ENCODE measurements at places on chromosomes 16 and 17.

DNA sequence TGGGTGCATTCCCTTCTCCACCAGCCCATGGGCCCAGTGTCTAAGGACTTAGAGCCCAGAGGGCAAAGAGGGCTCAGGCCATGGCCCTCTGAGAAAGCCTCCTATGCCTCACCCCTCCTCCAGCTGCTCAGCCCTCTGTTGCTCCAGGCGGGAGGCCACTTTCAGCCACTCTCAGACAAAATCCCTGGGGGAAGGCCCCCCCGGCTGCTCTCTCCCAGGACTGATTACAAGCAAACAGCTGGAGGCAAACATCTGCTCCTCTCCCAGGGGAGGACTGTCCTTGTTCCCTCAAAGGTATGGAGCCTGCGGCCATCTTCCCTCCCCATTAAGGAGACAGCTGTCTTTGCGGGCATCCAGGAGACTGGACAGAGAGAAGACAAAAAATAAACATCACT, 54.9 kb upstream of the DLX4 start:
- DNase-seq: peak; percentile 38

GRCh38 chr16:29821643-29822115, 1.4 kb downstream of the MVP start:
- no peak for DNase-seq

DNA sequence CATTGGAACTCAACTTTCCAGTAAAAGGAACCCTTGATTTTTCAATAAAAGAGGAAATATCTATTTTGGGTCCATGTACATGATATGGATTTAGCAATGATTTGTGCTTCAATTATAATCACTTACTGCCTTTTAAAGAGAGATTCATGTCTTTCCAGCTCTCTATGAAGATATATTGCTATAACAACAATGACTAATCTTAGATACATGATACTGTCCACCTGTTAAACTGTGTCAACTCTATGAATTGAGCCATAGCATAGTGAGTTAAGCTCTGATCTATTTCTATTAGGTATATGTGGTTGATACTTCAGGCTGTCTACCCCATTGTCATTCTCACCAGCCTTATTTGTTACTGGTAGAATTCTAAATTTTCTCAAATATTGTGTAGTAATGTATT, 15.0 kb upstream of the MPHOSPH6 start:
- no peak for DNase-seq

DNA sequence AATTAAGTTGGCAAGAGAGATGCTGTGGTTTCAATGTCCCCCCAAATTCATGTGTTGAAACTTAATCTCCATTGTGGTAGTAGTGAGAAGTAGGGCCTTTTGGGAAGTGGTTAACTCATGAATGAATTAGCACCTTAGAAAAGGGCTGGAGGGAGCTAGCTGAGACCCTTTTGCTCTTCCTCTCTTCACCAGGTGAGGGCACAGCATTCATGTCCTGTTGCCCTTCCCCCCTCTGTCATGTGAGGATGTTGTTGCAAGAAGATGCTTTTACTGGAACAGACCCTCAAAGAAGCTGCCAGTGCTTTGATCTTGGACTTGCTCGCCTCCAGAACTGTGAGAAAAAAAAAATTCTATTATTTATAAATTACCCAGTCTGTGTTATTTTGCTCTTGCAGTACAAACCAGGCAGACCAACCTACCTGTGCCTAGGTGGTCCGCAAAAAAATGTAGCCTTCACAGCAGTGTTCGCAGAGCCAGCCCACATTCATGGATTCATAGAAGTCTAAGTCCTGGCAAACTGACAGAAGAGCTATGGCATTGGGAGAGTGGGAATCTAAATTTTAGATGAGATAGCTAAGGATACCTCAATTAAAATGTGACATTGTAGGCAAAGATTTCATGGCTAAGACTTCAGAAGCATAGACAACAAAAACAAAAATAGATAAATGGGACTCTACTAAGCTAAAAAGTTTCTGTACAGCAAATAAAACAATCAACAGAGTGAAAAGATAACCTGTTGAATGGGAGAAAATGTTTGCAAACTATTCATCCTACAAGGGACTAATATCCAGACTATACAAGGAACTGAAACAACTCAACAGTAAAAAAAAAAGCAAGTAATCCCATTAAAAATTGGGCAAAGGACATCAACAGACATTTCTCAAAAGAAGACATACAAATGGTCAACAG, 32.0 kb upstream of the ABCA5 start:
- DNase-seq: no peak

DNA sequence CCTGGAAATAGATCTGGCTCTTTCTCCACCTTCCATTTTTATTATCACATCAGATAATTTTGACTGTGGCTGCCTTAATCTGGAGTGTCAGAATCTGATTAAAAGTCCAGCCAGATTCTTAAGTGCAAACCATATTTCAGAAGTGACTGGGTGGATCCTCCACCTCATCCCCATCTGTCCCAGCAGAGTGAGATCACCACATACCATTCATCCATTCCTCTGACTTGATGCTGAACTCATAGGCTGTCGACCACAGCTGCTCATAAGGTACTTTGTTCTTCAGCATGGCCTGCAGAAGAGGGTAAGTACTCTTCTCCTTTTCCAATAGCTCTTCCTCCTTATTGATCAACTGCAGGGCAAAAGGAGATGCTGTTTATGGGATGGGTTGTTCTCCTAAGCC, 53.5 kb downstream of the DNAH3 start:
- DNase-seq: no peak

GRCh38 chr16:75099738-75100602, 16.6 kb downstream of the LDHD start:
- no peak for DNase-seq

DNA sequence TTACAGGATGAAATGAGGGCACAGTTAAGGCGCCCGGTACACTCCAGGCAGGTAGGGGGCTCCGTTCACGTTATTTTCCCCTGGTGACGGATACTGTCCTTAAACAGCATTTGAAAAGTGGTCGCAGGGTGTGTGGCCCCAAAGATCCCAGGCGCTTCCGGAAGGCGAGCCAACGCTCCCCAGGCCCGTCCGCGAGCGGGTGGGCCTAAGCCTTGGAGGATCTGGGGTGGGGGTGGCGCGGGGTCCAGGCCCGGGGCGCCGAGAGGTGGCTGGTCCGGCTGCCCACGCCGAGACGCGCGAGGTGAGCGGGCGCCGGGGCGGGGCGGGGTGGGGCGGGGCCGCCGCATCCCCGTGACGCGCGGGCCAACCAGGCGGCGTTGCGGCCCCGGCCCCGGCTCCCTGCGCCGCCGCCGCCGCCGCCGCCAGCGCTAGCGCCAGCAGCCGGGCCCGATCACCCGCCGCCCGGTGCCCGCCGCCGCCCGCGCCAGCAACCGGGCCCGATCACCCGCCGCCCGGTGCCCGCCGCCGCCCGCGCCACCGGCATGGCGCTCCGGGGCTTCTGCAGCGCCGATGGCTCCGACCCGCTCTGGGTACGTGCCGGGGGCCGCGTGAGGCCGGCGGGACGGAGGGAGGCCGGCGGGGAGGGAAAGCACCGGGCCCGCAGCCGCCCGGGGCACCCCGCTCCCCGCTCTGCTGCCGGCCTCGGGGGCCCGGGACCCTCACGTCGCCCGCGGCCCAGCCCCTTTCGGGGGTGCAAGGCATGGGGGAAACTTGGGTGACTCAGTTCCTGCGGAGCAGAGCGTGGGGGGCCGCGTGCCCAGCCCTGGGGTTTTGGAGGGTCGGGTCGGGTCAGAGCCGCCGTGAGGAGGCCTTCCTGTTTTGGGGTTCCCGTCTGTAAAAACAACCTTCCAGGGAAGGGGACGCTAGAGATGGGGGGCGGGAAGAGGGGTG, at the start of gene ABCC1:
ABCC1 (plus strand) TSS at position 407 of the 951 bp plus-strand sequence; CDS start at position 543, 136 bp downstream.
- peak; percentile 30 for DNase-seq

GRCh38 chr17:80745183-80745582, 200.5 kb downstream of the RPTOR start:
- no peak for DNase-seq

DNA sequence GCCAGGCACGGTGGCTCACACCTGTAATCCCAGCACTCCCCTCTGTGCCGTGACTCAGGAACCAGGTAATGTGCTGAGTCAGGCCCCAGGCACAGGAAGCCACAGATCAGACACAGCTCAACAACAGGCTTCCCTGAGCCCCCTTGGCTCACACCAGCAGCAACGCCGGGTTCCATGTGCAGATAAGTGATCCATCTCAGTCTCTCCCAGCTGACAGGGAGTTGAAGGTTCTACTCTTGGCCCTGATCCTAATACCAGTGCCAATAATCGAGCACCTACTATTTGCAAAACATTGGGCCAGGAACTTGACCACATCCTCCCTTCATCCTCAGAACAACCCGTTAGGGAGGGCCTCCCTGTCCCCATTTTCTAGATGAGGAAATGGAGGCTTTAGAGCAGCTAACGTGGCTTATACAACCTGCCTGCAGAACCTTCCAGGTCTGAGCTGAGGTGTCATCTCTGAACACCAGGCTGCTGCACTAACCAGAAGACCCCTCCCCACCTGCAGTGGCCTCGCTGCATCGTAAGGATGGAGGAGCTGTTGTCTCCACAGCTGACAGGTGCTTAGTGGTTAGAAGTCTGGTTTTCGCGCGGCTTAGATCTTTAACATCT, 64.8 kb upstream of the AMZ2 start:
- no peak for DNase-seq
